ENCODE measurements at places on chromosomes 7 and 10. TPM values are rescaled to one million over a fixed set of nuclear protein-coding genes. Genes with fewer than 3 reads are reported as not detected.

GNG11 gene
- 27.2 TPM for total RNA-seq

HOXA9 gene
- under 0.01 TPM for total RNA-seq

MRC1 gene
- total RNA-seq, result not detected

FBH1 gene
- total RNA-seq, result 97.8 TPM

GIMAP6 gene
- under 0.01 TPM for total RNA-seq

SPDYE6 gene
- total RNA-seq, result not detected

UNC5B gene
- 36.0 TPM for total RNA-seq

GOLGA7B gene
- total RNA-seq, result not detected

C10orf67 gene
- under 0.01 TPM for total RNA-seq

BTRC gene
- 9.5 TPM for total RNA-seq

WEE2 gene
- total RNA-seq, result not detected

CLDN12 gene
- total RNA-seq, result 44.8 TPM

HOXA1 gene
- 0.50 TPM for total RNA-seq

BET1 gene
- total RNA-seq, result 40.3 TPM

CDNF gene
- total RNA-seq, result 1.5 TPM

HPS6 gene
- total RNA-seq, result 30.1 TPM

TMEM270 gene
- not detected for total RNA-seq

MRLN gene
- not detected for total RNA-seq

PALD1 gene
- 0.33 TPM for total RNA-seq

FAM25G gene
- not detected for total RNA-seq

SERPINE1 gene
- 167 TPM for total RNA-seq

CUZD1 gene
- 0.50 TPM for total RNA-seq

KNDC1 gene
- total RNA-seq, result 0.50 TPM

DYNC1I1 gene
- 0.17 TPM for total RNA-seq

PHKG1 gene
- 1.3 TPM for total RNA-seq

AKR1D1 gene
- total RNA-seq, result not detected

HYAL4 gene
- total RNA-seq, result not detected

GCK gene
- 1.7 TPM for total RNA-seq

NDUFB8 gene
- 167 TPM for total RNA-seq

ZNF425 gene
- total RNA-seq, result 4.6 TPM

AOAH gene
- not detected for total RNA-seq

PNLIPRP3 gene
- total RNA-seq, result not detected

MDH2 gene
- 29.5 TPM for total RNA-seq
